ENCODE measurements at places on chromosomes 1 and 21. TPM values are rescaled to one million over a fixed set of nuclear protein-coding genes. Genes with fewer than 3 reads are reported as not detected.

DNA sequence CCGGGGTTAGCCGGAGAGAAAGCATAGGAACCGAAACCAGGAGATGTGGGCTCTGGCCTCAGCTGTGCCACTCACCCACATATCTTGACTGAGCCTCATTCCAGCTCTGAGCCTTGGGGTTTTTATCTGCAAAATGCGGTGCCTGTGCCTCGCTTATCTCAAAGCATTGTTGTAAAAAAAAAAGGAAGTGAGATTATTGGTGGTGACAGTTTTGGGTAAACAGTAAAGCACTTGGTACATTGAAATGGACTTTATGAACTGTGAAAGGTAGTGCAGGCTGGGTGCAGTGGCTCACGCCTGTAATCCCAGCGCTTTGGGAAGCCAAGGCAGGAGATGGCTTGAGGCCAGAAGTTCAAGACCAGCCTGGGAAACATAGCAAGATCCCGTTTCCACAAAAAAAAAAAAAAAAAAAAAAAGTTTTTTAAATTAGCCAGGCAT is 3.8 kb downstream of the PTAFR start:
- no peak for DNase-seq

DNA sequence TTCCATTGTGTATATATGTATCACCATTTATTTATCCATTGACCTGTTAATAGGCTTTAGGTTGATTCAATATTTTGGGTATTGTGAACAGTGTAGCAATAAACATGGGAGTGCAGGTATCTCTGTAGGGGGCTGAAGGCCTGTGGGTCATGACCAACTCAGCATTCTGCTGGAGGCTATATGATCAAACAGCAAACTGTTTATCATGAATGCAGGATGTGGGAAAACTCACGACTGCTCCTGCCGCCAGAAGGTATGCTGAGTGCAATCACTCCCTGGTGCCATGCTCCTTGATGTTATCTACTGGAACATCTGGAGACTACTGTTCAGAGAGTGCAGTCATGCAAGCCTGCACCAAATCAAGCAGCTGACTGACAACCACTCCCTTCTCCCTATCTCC is 275.2 kb downstream of the COL11A1 start:
- no peak for DNase-seq

- DNase-seq, result no peak
Measured at GRCh38 chr1:2989976-2990375, 31.3 kb upstream of the ACTRT2 start.

- DNase-seq, result no peak
Measured at GRCh38 chr1:22518379-22518778, 44.9 kb upstream of the EPHA8 start.

DNA sequence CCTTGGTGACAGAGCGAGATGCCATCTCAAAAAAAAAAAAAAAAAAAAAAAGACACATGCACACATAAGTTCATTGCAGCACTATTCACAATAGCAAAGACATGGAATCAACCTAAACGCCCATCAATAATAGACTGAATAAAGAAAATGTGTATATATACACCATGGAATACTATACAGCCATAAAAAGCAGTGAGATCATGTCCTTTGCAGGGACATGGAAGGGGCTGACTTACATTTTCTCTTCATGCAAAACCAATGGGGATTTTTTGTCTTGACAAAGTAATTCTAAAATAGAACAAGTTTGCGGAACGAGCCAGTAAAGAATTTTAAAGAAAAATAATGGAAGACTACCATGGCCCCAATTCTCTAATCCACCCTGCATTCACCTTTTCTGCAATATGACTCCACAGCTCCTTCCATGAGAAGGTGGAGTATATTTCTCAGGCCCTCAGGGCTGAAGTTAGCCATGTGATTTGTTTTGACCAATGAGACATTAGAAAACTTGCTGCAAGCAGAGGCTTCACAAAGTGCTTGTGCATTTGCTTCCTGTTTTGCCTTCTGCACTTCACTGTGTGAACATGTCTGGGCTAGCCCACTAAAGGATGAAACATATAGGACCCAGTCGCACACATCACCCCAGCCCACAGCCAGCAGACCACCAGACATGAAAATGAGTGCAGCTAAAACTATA is 78.8 kb upstream of the NR5A2 start:
- DNase-seq, result no peak

GRCh38 chr1:29259802-29260441 is 23.6 kb downstream of the PTPRU start:
- DNase-seq, result peak; percentile 72

GRCh38 chr1:40980453-40981121 is 1.1 kb downstream of the CTPS1 start:
- peak; percentile 37 for DNase-seq

TBX15 gene
- 2.2 TPM for total RNA-seq

ETS2 gene
- 114 TPM for total RNA-seq

DMBX1 gene
- not detected for total RNA-seq

DNA sequence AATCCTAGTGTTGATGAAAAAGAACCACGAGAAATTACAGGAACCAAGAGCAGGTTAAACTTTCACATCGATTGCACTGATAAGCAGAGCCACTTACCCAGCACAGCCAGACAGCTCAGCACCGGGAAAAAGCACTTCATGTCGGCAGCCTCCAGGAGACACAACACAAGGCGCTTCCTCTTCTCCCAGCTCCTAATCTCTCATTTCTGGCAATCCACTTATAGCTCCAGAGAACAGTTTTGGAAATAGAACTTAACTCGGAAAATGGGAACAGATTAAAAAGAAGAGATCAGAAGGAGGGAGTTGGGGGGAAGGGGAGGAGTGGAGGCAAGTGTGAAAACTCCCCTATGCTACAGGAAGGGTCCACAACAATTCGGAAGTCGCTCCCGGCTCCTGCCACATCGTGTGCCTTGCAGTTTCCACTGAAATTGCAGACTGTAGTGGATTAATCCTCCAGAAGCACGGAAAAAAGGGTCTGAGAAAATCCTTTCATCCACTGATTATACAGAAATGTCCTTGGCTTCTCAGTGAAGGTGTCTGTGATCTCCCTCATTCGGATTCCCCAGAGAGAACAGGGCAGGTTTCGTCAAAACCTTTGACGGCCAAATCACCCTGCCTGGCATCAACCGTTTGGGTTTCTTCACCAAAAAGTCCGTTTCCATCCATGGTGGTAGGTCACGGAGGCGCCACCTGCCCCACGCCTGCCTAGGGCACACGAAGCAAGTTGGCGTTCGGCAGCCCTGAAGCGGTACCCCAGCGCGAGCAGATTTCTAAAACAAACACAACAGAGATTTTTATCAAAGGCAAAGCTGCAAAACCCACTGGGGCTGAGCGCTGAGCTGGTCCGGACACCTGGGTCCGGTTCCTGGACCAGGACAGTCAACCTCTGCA is 1.1 kb downstream of the IGSF3 start:
- no peak for DNase-seq

All from left cardiac atrium (tissue), 4 donors.